ENCODE measurements at places on chromosomes 13 and 19.

- DNase-seq = no peak
These were observed 6.2 kb downstream of the OCEL1 start for GRCh38 chr19:17232258-17232657.

DNA sequence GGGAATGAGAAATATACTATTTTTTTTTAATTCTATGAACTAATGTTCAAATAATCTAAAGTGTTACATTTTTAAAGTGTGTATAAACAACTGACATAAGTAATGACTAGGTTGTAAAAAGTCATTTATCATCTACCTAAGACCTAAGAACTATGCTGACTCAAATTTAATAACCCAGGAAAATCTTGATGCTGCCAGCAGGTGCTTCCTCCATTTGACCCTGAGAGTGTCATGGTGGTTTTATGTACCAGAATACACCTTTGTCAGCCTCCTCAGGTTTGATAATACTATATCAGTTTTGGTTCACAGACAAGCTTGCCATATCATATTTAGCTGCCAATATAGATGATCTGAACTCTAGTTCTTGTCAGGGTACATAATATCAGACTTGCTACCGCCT, 1151.2 kb downstream of the PCDH17 start:
- DNase-seq = no peak

- DNase-seq = no peak
These were observed 46.0 kb downstream of the DNM2 start for GRCh38 chr19:10763828-10764339.

- DNase-seq = no peak
These were observed 114.2 kb upstream of the CLDN10 start for GRCh38 chr13:95438297-95438696.

DNA sequence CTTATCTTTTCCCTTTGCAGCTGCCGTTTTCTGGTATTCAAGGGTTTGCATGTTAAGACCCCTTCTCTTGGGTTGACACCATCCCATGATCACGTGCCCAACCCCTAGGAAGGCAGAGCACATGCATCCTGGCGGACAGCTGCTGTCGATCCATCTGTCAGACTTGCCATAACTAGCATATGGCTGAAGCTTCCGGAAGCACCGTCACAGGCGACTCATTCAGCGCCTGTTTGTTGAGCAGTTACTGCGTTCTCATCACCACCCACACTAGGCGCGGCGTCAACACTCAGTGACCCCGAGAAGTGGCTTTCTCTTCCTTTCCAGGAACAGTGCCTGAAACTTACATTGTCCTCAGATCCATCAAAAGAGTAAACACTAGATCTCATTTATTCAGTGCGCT, 93.6 kb downstream of the SOX1 start:
- no peak for DNase-seq

Data from OCI-LY7 (cell line).